ENCODE measurements at places on chromosomes 1 and 21. TPM values are rescaled to one million over a fixed set of nuclear protein-coding genes. Genes with fewer than 3 reads are reported as not detected.

The C1orf141 gene
- total RNA-seq, result not detected

The USP33 gene
- total RNA-seq, result 29.0 TPM

The S100A2 gene
- total RNA-seq, result 1.9 TPM

The PER3 gene
- 20.4 TPM for total RNA-seq

DNA sequence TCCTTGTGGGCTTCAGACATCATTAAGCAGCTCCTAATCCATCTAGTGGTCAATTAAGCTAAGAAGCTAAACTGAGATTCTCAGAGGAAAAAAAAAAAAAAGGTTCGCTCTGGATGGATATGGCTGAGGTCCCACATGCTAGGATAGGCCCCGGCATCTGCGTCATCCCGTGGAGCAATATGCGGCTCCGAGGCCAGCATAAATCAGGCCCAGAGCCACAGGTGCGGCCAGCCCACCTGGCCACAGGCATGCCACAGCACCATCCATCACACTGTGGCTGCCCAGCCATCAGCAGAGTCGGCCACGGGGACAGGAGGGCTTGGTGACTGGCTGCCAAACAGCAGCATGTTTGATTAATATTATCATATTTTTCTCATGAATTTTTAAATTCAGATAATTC lies 106.9 kb upstream of the TIAM1 start:
- no peak for DNase-seq

- no peak for DNase-seq
Observed at GRCh38 chr1:203931953-203932352, 70.6 kb downstream of the SNRPE start.

DNA sequence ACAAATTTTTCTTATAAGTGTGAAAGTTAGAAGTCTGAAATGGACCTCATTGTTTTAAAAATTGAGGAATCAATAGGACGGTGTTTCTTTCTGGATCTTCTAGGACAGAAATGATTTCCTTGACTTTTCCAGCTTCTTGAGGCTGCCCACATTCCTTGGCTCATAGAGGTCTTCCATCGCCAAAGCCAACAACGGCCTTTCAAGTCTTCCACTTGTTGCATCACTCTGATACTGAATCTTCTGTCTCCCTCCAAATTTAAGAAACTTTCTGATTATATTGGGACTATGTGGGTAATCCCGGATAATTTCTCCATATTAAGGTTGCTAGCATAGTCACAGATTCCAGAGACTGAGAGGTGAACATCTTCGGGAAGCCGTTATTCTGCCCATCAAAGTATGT lies 595.4 kb upstream of the ADAMTS5 start:
- DNase-seq, result no peak

GRCh38 chr1:233183226-233184020 lies 112.1 kb downstream of the PCNX2 start:
- DNase-seq, result no peak

GRCh38 chr1:98045767-98046641 lies 125.2 kb upstream of the DPYD start:
- DNase-seq, result peak; percentile 22

DNA sequence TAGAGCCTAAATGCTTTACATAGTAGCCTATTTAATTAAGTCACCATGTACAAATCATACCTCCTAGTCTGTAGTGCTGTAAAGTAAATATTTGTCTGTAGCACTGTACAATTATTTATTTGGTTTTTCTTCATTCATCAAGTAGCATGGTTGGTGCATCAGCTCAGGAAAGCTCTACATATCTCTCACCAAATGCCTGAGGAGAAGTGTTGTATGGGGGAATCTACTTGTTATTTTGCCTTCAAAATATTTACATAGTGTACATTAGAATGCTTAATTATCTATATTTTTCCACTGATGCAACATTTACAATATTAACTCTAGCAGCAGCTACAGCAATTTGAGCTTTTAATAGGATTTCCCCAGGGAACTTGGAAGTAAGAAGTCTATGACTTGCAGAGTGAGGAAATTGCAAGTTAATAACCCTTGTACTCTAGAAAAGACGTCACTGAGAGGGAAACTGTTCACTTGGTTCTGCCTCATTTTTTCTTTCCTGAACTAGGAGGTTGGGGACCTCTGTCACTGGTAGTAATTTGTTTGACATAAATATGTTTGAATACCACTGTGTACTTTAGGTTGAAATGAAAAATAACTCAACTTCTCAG lies 207.4 kb downstream of the PDE4B start:
- DNase-seq, result no peak

DNA sequence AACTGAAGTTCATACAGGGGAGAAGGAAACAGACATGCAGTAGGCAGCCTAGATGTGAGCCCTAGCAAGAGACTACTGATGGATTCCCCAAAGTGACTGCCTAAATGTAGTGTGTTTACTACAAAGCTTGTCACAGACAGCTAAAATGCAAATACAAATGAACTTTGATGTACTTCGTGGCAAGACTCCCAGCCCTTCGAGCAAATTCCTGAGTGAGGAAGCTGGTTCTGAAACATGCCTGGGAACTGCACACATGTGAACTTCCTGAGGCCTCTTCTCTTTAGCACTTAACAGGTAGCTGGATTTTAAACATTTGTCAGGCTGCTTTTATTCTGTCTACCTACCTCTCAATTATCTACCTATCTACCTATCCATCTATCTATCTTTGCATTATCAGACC lies 6.7 kb upstream of the IRF2BP2 start:
- no peak for DNase-seq

DNA sequence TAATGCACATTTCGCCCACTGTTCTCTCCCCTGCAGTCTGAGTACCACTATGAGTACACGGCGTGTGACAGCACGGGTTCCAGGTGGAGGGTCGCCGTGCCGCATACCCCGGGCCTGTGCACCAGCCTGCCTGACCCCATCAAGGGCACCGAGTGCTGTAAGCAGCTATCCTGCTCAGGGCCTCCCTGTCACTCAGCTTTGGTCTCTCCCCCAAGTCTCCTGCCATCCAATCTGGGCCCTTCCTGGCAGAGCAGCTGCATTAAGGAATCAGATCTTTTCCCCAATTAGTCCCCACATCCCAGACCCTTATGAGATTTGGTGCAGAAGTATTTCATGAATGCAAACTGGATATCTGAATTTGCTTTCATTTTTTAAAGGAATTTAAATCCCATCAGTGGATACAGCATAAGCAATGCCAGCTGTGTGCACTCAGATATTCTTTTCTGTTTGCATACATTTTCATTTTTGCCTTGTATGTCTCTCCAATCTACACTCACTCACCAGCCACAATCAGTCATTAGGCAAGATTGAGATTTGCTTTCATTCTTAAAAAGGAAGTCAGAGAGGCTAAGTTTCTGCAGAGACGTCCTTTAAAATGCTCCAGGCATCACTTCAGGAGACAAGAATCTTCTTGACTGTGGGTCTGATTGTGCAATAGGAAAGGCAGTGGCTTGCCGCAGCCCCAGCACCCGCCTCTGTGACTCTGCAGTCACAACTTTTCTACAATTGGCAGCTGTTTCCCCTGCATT lies 48.1 kb downstream of the ELAPOR1 start:
- DNase-seq, result peak; percentile 58

Measured in left ventricle myocardium superior (tissue), 1 donor.